ENCODE measurements at places on chromosomes 2 and 18. TPM values are rescaled to one million over a fixed set of nuclear protein-coding genes. Genes with fewer than 3 reads are reported as not detected.

HAT1 gene
- 57.1 TPM for polyA plus RNA-seq

SERPINB11 gene
- not detected for polyA plus RNA-seq

- no peak for DNase-seq
Observed at GRCh38 chr18:21632393-21632792, 20.3 kb downstream of the SNRPD1 start.

- DNase-seq: no peak
Observed at GRCh38 chr2:14909795-14910194, 277.3 kb downstream of the LRATD1 start.

All from left lung (tissue), 14 donors.